D341Med (cell line): ENCODE measurements at places on chromosomes 5 and 9.
A peak's percentile ranks its signal among the peaks of the same experiment; 100 is the strongest.

GRCh38 chr5:16784088-16784487 lies 152.0 kb downstream of the MYO10 start:
- DNase-seq, result no peak

GRCh38 chr5:55454282-55454681 lies 80.5 kb downstream of the PLPP1 start:
- DNase-seq, result no peak

- peak; percentile 44 for DNase-seq
These were observed 713.6 kb downstream of the TLE4 start for GRCh38 chr9:80285326-80285725.

GRCh38 chr9:21385131-21385670 lies at the start of gene IFNA2:
Gene IFNA2 (minus strand): TSS chr9:21385398. CDS start chr9:21385329, 69 bp downstream.
- no peak for DNase-seq

- DNase-seq, result no peak
These were observed 58.1 kb downstream of the ABCA1 start for GRCh38 chr9:104869811-104870210.

DNA sequence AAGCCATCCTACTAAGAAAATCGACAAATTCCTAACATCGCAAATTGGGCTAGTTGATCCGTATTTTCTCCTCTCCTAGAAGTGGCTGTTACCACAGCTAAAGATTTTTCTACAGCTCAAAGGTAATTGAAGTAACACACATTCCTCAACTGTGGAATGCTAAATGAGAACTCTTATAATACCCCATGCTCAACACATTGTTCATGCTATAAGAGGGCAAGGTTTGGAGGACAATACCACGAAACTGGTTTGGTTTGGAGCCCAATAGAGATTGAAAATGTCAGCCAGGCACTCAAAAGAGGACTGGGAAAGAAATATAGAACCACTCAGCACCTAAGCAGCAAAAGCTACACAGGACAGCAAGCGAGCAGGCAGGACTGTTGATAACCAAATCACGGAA lies 10.1 kb downstream of the TXN start:
- DNase-seq, result no peak

DNA sequence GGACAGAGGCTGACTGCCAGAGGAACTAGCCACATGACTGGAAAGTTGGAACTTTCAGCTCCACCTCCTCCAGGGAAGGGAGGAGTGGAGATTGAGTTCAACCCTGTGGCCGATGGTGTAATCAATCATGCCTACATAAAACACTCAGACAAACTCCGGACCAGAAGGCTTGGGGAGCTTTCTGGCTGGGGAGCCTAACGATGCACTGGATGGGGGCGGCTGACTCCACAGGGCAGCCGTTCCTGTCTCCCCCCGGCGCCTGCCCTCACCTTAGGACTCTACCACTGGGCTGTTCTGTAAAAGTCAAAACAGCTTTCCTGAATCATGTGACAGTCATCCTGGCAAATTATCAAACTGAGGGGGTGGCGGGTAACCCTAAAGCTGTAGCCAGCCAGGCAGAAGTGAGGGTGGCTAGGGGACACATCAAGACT lies 58.0 kb downstream of the GOLM1 start:
- DNase-seq, result no peak

DNA sequence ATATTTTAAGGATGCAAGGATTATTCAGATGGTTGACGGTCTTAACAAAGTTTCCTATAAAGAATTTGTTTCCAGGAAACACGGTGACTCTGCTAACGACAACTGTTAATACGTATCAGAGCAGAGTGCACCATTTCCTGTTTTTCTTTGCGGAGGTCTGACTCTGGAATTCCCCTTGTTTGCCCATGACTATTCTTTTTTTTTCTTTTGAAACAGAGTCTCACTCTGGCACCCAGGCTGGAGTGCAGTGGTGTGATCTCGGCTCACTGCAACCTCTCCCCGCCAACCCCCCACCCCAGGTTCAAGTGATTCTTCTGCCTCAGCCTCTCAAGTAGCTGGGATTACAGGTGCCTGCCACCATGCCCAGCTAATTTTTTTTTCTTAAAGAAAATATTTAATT lies 115.9 kb downstream of the CDC42SE2 start:
- DNase-seq, result no peak

- DNase-seq, result no peak
These were observed 148.0 kb downstream of the TARS1 start for GRCh38 chr5:33588654-33589372.

DNA sequence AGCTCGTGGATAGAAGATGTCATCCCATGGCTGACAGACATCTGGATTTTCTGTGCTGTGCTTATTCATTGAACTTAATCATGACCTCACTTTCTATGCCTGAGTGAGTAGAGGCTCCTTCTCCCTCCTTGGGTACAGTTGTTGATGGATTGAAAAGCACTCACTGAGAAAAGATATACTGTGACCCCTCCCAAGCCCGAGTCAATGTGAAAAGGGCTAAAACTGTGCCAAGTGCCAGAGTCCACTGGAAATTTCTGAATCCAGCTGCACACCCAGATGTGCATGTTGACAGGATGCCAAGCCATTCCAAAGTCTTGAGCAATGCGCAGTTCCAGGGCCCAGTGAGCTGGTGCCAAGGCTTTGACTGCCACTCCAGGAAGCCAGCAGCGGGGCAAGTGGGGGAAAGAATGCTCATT lies 473.0 kb downstream of the NTRK2 start:
- no peak for DNase-seq

DNA sequence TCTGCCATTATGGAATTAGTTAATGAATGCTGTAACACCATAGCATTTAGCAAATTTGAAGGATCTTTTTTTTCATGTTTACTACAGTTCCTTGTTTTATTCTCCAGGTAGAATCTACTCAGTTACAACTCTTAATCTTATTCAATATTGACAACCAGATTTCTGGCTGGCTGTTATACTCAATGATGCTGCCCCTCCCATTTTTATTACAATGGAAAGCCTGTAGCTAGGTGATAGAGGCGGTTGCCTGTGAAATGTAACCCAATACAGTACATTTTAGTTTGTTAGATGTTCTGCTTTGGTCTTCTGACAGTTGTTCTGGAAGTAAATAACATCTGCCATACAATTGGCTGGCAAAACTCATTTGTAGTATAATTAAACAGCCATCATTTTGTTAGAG lies 294.2 kb downstream of the DMRTA1 start:
- no peak for DNase-seq

DNA sequence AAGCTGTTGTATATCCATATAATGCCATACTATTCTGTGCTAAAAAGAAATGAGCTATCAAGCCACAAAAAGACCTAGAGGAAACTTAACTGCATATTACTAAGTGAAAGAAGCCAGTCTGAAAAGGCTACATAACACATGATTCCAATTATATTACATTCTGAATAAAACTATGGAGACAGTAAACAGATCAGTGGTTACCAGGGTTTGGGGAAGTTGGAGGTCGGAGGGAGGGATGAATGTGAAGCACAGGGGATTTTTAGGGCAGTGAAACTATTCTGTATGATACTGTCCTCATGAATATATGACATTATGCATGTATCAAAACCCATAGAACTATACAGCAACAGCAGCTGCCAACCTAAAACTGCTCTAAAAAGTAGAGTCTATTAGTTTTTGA lies 5.6 kb upstream of the RFK start:
- no peak for DNase-seq

- DNase-seq, result no peak
These were observed 169.7 kb downstream of the MPDZ start for GRCh38 chr9:13109781-13110180.
